Activated CD8-positive, alpha-beta T cell treated with anti-CD3 and anti-CD28 coated beads for 36 hours (primary cell): ENCODE measurements at places on chromosomes 2 and 18. TPM values are rescaled to one million over a fixed set of nuclear protein-coding genes. Genes with fewer than 3 reads are reported as not detected.
A peak's percentile ranks its signal among the peaks of the same experiment; 100 is the strongest.

- DNase-seq, result no peak
These were observed 104.0 kb downstream of the DNER start for GRCh38 chr2:229610333-229610732.

GRCh38 chr2:193276560-193276959, 1081.8 kb upstream of the TMEFF2 start:
- no peak for DNase-seq

DNA sequence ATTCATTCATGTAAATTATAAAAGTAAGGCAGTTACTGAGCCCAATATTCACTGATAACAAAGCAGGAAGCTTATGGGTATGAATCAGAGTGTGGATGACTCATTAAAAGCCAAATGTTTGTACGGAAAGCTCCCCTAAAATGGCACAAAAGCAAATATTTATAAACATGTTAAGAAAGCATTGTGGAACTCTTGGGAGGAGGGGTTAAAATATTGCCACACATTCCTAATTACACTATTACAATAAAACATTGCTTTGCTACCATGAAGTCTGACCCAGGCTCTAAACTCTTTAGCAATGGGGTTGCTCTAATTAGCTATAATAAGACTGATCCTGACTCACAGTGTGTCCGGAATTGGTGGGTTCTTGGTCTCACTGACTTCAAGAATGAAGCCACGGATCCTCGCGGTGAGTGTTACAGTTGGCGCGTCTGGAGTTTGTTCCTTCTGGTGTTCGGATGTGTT, 110.9 kb downstream of the NAB1 start:
- no peak for DNase-seq

DNA sequence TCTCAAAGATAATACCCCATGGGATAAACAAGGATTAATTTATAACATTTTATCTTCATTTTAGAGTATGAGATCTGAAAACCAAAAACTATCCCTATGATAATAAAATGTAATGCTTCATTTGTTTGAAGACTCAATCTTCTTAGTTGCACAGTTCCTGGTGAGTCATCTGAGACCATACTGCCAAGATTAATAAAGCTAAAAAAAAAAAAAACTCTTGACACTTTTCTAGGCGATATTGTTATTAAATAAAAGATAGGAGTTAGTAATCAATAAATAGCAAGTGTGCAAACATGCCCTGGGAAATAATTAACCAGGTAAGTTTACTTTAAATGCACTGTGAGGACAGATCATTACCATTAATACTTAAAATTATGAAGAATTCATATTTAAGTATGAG, 83.9 kb downstream of the RPE start:
- DNase-seq, result no peak

DNA sequence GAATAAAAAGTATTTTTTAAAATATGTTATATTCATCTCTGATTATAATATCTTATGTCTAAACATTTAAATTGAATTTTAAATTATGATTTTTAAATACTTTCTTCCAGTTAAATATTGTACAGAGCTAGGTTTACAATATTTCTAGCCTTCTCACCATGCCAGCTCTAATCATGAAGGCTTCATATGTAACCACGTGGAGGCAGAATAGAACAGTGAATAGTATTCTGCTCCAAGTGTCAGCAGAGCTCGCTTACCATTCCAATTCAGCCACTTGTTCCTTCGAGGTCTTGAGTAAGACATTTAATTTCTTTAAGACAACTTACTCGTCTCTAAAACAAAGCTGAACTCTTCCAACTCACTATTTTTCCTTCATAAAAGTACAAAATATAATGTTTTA, 871.8 kb downstream of the SUCLG1 start:
- no peak for DNase-seq

GRCh38 chr18:75128911-75129716, 79.8 kb downstream of the PTGR3 start:
- DNase-seq, result no peak

- DNase-seq, result peak; percentile 74
These were observed 1.2 kb downstream of the ANKMY1 start for GRCh38 chr2:240556553-240557100.

DNA sequence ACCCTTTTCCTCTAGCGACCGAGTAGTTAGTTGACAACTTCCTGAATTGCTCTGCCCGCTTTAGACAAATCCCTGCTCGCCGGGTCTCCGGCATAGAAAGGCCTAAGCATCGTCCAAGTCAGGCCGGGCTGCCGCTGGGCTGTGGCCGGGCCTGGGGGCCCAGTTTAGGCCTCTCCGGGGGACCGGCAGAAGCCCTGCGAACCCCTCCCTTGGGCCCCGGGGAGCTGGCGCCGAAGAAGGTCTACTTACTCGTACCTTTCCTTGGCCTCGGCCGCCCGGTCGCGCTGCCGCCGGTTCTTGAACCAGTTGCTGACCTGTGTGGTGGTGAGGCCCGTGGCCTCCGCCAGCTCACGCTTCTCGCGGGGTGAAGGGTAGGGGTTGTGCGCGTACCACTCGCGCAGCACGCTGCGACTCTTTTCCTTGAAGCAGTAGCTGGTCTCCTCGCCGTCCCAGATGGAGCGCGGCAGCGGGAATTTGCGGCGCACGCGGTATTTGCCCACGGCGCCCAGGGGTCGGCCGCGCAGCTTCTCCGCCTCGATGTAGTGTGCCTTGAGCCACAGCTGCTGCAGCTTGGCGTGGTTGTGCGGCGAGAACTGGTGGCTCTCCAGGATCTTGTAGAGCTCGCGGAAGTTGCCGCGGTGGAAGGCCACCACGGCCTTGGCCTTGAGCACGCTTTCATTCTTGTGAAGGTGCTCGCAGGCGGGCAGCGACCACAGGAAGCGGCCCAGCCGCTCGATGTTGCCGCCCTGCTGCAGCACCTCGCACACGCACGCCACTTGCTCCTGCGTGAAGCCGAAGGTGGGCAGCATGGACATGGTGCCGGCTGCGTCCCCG, 739 bp downstream of the SIX2 start:
- no peak for DNase-seq

- DNase-seq, result no peak
These were observed 56.3 kb downstream of the EPAS1 start for GRCh38 chr2:46353509-46353908.

- peak; percentile 79 for DNase-seq
These were observed 83.3 kb downstream of the ICOS start for GRCh38 chr2:204019572-204020501.

DNA sequence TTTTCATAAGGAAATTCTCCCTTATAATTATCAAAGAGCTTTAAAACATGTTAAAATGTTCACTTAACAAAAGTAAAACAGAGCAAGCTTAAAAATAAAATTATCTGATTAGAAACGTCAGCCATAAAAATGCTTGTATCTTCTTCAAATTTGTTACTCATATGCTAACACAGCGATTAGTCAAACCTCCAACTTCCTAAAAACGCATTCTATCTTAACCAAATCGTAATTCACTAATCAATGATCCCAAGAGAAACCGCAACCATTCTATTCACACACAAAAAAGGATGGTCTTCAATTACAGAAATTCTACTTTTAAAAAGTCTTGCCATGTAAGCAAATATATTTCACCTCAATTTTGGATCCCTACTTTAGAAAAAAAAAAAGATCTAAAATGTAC, 1.9 kb downstream of the STK17B start:
- no peak for DNase-seq

DNA sequence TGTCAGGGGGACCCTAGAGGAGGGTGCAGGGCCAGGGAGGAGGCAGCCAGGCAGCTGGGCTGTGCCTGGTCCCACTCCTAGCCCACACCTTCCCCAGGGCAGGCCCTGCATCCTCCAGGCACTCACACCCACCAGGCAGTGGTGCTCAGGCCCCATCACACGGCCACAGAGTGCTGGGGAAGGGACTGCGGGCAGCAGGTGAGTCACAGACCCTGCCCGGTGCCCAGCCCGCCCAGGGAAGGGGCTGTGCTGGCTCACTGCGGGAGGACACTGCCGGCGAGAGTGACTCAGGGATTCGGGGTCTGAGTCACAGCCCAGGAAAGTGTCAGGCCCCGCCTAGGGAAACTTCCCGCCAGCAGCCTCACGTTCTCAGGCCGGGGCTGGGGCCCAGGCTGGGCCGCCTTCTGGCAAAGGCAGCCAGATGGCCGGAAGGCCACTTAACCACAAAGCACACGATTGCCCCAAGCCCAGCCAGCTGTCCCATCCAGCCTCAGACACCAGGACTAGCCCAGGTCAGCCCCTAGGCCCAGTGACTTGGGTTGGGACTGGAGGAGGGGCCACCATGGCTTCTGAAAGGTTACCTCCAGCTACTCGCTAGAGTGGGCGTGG, 42.2 kb downstream of the BIN1 start:
- DNase-seq, result peak; percentile 90

GRCh38 chr2:212640428-212640827, 101.8 kb upstream of the ERBB4 start:
- no peak for DNase-seq

GRCh38 chr2:172516299-172516698, 39.6 kb upstream of the PDK1 start:
- no peak for DNase-seq

DNA sequence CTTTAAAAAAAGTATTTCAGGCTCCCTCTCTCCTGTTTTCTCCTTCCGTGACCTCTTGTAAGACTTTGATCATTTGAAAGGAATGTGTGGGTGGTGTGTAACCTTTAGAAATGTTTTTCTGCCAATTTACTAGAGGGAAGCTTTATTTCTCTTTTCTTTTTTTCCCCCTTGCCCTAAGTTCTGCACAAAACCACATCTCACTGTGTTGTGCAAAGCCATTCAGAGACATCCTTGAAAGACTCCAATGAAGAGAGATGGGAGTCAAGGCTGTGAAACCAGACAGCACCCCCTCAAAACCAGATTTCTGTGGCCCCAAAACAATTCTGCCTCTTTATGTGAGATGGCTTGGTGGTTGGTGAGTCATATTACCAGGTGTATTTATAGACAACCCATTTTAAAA, 184.6 kb upstream of the ERBB4 start:
- peak; percentile 48 for DNase-seq

- no peak for DNase-seq
These were observed 114.8 kb downstream of the SCG2 start for GRCh38 chr2:223487214-223487846.

GRCh38 chr18:48296581-48296980, 112.6 kb downstream of the ZBTB7C start:
- no peak for DNase-seq

DNA sequence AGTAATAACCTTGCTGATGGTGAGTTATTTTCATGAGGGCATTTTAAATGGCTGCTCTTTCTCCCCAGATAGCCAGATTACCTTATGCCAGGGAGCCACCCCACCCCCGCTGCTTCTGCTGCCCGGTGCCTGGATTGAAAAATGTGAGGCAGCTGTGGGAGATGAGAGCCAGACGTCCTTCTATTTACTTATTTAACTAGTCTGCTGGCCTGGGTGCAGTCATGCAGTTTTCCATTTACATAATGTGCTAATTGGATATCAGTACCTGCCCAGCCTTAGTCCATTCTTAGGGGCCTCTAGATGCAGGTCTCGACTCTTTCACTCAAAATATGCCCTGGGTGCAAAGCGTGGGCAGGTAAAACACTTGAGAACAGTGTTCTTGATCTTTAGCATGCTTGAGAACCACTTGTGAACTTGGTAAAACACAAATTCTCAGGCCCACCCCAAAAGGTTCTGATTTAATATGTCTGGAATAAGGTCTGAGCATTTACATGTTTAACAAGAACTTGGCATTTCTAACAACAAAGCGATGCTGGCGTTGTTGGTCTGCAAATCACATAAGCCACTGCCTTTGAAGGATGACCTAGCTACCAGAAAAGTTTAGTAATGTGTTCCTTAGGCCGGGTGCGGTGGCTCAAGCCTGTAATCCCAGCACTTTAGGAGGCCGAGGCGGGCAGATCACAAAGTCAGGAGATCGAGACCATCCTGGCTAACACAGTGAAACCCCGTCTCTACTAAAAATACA, 154.3 kb downstream of the NRP2 start:
- DNase-seq, result no peak

DNA sequence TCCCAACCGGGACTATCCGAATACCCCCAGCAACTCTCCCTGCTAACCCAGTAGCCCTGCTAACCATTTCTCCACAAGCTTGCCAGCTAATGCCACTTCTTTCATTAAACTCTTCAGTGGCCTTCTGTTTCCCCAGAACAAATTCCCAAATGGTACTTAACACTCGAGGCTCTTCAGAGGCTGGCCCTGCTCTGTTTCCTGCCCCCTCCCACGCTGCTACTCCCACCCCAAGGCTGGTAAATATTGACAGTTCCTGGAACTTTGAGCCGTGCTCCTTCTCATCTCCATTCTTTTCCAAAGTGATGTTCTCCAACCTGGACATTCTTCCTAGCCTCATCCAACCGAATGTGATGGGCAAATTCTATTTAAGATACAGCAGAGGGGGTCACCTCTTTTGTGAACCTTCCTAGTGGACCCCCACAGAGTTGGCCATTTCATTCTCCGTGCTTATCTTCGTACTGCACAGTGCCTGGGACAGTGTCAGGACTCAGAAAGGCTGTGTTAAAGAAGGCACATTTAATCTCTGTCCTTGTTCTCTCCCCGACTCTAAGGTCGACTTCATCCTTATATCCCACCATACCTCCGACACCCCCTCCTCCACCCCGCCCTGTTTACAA, 3.2 kb upstream of the KIDINS220 start:
- DNase-seq, result no peak

DNA sequence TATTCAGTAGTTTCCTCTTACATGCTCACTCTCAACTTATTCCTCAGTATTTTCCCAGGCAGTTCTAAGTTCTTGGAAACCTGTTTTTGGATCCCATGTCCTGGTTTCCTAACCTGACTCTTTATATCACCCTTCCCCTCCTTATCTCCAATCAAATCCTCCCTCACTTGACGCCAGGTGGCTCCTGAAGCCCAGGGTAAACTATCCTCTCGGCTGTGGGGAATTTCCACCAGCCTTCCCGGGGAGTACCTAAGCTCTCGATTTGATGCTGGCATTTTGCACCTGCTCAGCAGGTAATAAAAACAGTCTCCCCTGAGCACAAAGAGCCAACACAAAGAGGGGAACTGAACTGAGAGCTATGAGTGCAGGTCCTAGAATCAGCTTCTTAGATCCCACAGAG, 538.0 kb downstream of the SLC4A3 start:
- DNase-seq, result no peak

DNA sequence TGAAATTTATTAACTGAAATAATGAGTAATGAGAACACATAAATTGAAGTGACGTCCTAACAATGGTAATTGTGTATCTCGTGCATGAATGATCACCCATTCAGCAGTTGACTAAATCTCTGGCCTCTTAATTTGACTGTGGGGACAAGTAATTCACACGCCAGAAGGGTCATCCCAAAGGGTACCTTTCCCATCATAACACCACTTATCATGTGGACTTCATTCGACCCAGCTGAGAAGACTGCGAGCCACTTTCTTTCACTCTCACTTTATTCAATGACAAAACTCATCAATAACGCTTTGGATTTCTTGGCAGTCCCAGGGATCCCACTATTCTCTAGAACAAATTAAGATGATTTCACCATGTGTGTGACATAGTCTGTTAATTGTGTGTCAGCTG, 62.7 kb upstream of the LYPD1 start:
- no peak for DNase-seq

ACSL3 gene
- total RNA-seq, result 43.8 TPM

CLASP1 gene
- 60.3 TPM for total RNA-seq

PSMA8 gene
- total RNA-seq, result 1.8 TPM

SERPINB11 gene
- total RNA-seq, result not detected

SCYGR5 gene
- total RNA-seq, result not detected

RNF125 gene
- total RNA-seq, result 19.1 TPM

INPP5D gene
- 38.6 TPM for total RNA-seq

FBLN7 gene
- 7.9 TPM for total RNA-seq

AQP12A gene
- total RNA-seq, result not detected

CNTNAP5 gene
- total RNA-seq, result not detected

ALPI gene
- total RNA-seq, result not detected

ZNF397 gene
- total RNA-seq, result 17.9 TPM
